ENCODE measurements at places on chromosomes 6 and 20.

- no peak for DNase-seq
Observed at GRCh38 chr6:20906945-20907344, 372.7 kb downstream of the CDKAL1 start.

DNA sequence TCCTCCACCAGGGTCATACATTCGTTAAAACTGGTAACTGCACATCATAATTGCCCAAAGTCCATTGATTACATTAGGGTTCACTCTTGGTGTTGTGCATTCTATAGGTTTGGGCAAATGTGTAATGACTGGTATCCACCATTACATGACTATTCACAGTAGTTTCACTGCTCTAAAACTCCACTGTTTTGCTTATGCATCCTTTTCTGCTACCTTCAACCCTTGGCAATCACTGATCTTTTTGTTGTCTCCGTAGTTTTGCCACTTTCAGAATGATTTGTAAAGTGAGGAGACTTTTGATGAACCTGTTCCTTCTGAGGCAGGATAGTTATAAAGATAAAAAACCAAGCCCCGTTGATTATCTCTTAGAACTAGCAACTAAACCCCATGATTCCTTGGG lies 187.3 kb upstream of the MCHR2 start:
- no peak for DNase-seq

GRCh38 chr20:17023806-17024205 lies 203.0 kb upstream of the PCSK2 start:
- no peak for DNase-seq

GRCh38 chr6:36856277-36856676 lies 17.0 kb upstream of the CPNE5 start:
- no peak for DNase-seq

DNA sequence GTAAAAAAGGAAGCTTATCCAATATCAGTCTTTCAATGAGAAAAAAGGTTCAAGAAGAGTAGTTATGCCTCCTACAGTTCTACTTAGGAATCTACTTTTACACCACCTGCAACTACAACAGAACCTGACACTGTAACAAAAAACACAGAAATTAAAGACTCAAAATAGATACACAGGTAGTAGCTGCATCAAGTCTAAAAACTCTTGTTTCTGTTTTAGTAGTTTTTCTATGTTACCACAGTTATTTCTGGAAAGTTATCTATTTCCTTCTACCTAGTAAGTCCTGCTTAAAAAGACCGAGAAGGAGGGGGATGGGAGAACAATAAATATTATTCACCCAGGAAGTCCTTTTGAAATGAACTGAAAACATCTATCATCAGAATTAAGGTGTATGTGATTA lies 52.5 kb downstream of the ATG5 start:
- no peak for DNase-seq

- no peak for DNase-seq
Observed at GRCh38 chr6:47064274-47064673, 22.1 kb upstream of the ADGRF1 start.

- DNase-seq: peak; percentile 25
Observed at GRCh38 chr6:116369964-116370759, 585 bp upstream of the DSE start.

DNA sequence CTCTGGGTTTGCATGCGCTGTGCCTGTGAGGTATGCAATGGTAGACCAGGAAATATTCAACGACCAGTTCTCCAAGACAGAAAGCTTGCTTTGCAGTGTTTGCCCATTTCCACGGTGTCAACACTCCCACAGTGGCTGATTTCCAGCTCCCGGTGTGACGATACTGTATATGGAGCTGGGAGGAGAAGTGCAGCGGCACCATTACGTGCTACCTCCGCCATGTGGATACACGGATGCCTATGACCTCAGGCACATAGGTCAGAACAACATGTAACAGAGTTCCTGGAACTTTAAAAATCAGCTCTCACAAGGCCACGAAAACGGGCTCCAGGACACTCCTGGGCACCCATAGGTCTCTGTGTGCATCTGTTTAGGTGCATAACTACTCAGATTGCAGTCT lies 51.1 kb downstream of the NFATC2 start:
- no peak for DNase-seq

GRCh38 chr6:50829898-50830444 lies 11.3 kb downstream of the TFAP2B start:
- DNase-seq: no peak

GRCh38 chr20:11222243-11222642 lies 548.4 kb upstream of the JAG1 start:
- DNase-seq: no peak

DNA sequence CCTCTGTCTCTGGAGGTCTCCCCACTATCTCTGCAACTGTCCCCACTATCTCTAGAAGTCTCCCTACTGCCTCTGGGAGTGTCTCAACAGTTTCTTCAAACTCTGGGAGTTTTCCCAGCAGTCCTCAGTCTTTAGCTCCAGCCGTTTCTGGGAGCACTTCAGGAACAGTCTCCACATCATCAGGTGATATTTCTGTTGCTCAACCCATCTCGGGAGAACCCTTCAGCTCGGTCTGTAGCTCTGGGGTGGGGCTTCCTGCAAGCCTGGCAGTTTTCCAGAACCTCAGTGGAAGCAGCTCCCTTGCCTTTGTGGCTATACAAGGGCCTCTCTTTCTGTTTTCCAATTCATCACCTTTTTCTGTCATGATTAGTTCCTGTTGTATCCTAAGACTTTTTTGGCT lies 3.0 kb upstream of the SFTA2 start:
- DNase-seq: no peak

DNA sequence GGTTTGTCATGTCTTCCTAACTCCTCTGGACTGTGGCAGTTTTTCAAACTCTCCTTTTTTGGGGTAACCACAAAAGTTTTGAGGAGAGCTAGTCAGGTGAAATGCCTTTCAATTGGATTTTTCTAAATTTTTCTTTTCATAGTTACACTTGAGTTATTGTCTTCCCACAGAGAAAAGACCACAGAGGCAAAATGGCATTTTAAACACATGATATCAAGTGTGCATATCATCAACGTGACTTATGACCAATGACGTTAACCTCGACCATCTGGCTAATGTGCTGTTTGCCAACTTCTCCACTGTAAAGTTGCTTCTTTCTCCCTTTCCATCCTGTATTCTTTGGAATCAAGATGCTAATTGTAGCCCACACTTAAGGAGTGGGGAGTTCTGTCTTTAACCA lies 41.3 kb upstream of the SNAP25 start:
- no peak for DNase-seq

DNA sequence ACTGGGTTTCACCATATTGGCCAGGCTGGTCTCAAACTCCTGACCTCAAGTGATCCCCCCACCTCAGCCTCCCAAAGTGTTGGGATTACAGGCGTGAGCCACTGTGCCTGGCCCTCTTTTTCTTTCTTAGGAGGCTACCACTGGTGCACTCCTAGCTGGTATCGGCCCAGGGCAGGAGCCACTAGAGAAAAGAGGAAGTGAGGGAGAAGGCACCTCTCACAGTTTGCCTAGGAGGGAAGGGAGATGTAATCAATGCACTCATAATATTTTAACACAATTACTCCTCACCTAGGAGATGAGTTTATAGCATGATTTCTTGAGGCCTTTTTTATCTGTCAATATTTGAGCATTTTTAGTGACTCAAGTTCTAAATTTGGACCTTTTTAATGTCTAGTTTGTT lies 189.0 kb upstream of the SOX4 start:
- DNase-seq: no peak

GRCh38 chr6:116463301-116463700 lies 2.1 kb downstream of the CALHM6 start:
- DNase-seq: no peak

- DNase-seq: no peak
Observed at GRCh38 chr20:60693496-60694133, 558.4 kb upstream of the CDH4 start.

- DNase-seq: no peak
Observed at GRCh38 chr6:82619573-82619972, 256.0 kb downstream of the TPBG start.

GRCh38 chr6:16196260-16196983 lies 42.0 kb upstream of the GMPR start:
- no peak for DNase-seq

Data from stimulated activated naive B cell treated with anti-CD40 and anti-IgM and Interleukin-4, amounts not matched to agents 10 μg/mL and 1 μg/mL and 100 μg/mL, for 72 hours (primary cell).